ENCODE measurements at places on chromosomes 7 and 10. TPM values are rescaled to one million over a fixed set of nuclear protein-coding genes. Genes with fewer than 3 reads are reported as not detected.

DIP2C gene
- total RNA-seq, result 36.8 TPM

LBX1 gene
- not detected for total RNA-seq

NSUN6 gene
- total RNA-seq, result 8.3 TPM

ARHGEF5 gene
- 4.1 TPM for total RNA-seq

NKX2-3 gene
- total RNA-seq, result not detected

VPS37D gene
- 5.0 TPM for total RNA-seq

DNA sequence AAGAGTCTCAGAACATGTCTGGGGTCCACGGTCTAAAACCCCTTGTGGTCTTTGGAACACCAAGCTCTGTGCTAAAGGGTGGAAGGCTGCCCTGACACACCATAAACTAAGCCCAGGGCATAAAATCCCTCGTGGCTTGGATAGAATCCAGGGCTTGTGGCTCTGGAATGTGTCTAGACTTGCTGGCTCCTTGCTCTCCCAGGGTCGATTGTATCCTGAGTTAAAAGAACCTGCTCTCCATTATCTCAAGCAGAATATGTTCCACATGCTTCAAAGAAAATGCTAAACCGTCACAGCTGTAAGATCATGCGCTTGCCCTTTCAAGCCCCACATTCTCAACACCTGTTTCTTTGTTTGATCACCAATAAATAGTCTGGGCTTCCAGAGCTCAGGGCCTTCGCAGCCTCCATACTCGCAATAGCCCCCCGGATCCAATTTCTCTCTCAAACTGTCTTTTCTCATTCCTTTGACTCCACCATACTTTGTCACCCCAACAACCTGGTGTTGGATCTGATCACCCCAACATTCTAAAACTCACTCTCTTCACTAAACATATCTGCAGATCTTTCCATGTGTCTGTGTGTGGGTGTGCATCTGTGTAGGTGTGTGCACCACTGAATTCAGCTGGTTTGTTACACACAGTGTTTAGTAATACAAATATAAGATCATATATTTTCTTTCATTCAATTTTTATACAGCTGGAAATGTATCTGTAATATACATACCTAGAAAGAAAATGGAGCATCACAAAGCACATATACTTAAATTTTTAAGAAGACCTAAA is 238.5 kb downstream of the ZMYND11 start:
- peak; percentile 87 for DNase-seq

- no peak for DNase-seq
Observed at GRCh38 chr10:15805395-15806058, 54.8 kb downstream of the MINDY3 start.

DNA sequence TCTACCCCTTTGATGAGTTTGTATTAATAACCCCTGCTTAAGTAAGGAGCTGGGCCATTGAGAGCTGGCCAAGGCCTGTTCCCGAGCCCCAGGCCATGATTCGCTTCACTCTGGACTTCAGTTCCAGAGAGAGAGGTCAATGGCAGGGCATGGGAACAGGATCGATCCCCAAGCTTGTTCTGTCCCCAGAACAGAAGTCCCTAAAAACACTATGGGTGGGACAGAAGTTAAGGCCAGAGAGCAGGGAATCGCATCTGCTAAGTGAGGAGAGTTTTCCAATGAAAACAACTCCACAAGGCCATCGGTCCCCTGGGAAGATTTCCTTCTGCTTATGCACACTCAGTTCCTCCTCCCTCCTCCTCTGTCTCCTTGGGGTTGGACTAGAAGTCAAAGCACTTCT is 159.6 kb downstream of the LSM5 start:
- DNase-seq, result no peak

- DNase-seq, result no peak
Observed at GRCh38 chr7:148110097-148110868, 480.3 kb upstream of the C7orf33 start.

DNA sequence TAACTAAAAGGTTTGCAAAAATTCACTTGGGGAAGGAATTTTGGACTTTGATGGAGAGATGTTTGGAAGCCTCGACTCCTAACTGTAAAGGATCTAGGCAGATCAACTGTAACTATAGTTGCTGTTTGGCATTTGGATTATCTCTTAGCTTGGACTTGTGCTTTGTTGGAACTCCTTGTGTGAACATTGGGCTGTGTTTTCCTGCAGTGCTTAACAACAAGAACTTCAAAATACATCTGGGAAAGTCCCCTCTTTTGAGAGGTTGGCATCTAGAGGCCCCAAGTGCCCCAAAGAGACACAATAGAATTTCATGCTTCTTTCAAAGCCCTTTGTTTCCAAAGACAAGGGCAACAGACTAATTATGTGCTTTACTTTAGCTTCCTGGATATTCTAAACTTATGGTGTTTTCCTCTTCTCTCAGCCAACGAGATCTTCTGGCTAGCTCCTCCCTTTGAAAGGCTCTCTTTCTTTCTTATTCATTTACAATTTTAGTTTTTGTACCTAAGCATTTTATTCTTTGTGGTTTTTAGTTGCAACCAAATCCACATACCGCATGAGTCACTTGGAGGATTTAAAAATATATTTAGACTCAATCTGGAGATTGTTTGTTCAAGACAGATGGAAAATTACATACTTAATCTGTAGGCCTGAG is 11.6 kb downstream of the ABCA13 start:
- DNase-seq, result no peak

DNA sequence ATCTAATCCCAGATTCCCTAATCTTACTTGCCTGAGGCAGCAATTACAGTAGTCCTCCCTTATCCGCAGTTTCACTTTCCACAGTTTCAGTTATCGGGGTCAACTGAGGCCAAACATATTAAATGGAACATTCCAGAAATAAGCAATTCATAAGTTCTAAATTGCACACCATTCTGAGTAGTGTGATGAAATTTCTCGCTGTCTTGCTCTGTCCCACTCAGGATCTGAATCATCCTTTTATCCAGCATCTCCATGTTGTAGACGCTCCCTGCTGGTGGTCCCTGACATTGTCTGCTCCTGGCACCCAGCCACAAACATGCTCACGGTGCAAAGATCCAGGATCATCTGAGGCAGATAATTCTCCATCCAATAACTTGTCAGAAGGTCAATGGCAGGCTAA is 128.7 kb upstream of the CXCL12 start:
- DNase-seq, result no peak

DNA sequence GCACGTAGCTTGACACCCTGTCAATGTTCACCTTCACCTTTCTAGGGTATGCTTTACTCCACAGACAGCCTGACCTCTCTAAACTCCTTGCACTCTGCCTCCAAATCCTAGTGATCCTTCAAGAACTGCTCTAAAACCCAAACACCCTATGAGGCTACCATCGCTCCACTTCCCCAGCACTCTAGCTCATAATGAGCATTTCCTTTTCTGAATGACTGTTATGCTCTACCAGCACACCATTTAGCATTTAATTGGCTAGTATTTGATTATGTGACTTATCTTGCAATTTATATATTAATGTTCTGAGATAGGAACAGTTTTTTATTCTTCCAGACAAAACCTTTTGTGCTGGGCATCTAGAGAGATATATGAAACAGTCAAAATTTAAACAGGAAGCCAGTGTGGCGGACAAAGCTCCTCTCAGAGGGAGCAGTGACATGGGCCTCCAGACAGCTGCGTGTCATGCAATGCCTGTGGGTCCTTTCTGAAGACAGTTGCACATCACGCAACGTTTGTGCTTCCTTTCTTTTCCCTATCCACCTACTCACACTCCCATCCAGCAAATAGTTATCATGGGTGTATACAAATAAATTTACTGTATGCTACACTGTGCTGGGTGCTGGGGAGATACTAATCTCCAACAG is 86.3 kb downstream of the ALOX5 start:
- no peak for DNase-seq

GRCh38 chr10:84140036-84140379 is 699 bp downstream of the GHITM start:
- DNase-seq, result no peak

- no peak for DNase-seq
Observed at GRCh38 chr7:89183712-89184111, 388.2 kb upstream of the TEX47 start.

- DNase-seq, result no peak
Observed at GRCh38 chr7:98276241-98276761, 5.2 kb upstream of the BRI3 start.

DNA sequence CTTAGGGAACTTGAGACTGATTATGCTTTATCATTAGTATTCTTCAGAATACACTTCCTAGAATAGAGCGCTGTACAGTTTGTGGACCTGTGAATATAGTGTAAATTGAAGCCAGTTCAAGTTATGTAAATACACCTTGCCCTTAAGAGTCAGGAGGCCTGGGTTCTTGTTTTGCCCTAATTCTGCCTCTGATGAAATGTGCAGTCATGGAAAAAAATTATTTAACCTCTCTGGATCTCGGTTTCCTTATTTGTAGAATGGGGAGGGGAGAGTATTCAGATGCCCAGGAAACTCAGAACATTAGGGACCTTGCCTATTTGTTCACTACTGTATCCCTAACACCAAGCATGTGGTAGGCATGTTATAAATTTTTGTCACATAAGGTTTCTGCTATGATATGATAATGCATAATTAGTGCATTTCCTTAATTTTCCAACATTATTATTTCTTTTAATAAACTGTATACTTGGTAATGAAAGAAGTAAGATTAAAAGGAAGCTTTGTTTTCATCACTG is 1.3 kb downstream of the EXOC6 start:
- no peak for DNase-seq

- DNase-seq, result no peak
Observed at GRCh38 chr7:30918676-30919075, 7.0 kb downstream of the AQP1 start.

GRCh38 chr10:124040451-124041188 is 52.8 kb downstream of the CHST15 start:
- DNase-seq, result no peak

Data from osteocyte (in vitro differentiated cells).